ENCODE measurements at places on chromosomes 12 and 14. TPM values are rescaled to one million over a fixed set of nuclear protein-coding genes. Genes with fewer than 3 reads are reported as not detected.

DNA sequence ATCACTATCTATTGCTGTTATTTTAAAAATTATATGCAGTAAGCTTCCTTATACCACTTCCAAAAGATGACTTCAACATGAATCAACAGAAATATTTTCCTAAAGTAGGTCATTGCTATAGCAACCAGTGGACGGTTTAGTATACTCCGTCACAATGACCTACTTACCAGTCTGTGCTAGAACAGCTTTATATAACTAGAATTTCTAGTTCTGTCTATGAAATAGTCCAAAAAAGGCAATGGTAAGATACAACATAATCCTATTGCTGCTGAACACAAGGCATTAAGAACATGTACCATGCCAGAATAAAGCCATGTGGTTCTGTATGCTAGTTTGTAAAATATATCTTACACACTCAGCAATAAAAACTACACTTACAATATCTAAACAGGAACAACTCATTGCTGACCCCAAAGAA lies 40.7 kb upstream of the MTERF2 start:
- peak; percentile 94 for DNase-seq

The CLEC4A gene
- 0.32 TPM for total RNA-seq

DNA sequence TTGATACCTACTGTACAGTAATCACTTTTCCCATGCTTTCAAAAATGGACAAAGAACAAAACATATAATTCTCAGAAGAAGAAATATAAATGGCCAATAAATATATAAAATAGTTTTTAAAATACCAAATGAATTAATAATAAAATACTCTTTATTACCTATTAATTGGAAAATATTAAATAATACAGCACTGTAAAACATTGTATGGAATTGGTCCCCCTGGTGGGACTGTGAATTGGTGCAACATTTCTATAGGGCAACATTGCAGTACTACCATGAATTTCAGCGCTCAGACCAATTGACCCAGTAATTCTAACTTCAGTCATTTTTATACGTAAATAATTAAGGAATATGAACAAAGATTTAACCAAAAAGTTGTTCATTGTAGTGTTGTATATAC lies 162.6 kb downstream of the PELI2 start:
- DNase-seq, result no peak

The KRT85 gene
- not detected for total RNA-seq

GRCh38 chr14:95157048-95157326 lies 342 bp downstream of the DICER1 start:
- DNase-seq, result no peak

The RIPK3 gene
- 0.32 TPM for total RNA-seq

DNA sequence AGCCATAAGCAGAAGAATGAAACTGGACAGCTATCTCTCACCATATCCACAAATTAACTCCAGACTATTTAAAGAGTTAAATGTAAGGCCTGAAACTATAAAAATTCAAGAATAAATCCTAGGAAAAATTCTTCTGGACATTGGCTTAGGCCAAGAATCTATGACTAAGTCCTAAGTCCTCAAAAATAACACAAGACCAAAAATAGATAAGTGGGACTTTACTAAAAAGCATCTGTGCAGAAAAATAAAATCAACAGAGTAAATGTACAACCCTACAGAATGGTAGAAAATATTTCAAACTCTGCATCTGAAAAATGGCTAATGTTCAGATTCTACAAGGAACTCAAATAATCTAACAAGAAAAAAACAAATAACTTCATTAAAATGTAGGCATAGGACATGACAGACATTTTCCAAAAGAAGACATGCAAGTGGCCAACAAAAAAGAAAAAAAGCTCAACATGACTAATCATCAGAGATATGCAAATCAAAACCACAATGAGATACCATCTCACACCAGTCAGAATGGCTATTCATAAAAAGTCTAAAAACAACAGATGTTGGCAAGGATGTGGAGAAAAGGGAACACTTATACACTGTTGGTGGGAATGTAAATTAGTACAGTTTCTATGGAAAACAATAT lies 61.0 kb upstream of the PPFIA2 start:
- DNase-seq, result peak; percentile 45

The TDRD9 gene
- 0.32 TPM for total RNA-seq

GRCh38 chr14:64861916-64862315 lies 17.8 kb downstream of the SPTB start:
- DNase-seq, result no peak

The AVPR1A gene
- total RNA-seq, result not detected

GRCh38 chr12:103751600-103751999 lies 89.4 kb downstream of the NT5DC3 start:
- no peak for DNase-seq

DNA sequence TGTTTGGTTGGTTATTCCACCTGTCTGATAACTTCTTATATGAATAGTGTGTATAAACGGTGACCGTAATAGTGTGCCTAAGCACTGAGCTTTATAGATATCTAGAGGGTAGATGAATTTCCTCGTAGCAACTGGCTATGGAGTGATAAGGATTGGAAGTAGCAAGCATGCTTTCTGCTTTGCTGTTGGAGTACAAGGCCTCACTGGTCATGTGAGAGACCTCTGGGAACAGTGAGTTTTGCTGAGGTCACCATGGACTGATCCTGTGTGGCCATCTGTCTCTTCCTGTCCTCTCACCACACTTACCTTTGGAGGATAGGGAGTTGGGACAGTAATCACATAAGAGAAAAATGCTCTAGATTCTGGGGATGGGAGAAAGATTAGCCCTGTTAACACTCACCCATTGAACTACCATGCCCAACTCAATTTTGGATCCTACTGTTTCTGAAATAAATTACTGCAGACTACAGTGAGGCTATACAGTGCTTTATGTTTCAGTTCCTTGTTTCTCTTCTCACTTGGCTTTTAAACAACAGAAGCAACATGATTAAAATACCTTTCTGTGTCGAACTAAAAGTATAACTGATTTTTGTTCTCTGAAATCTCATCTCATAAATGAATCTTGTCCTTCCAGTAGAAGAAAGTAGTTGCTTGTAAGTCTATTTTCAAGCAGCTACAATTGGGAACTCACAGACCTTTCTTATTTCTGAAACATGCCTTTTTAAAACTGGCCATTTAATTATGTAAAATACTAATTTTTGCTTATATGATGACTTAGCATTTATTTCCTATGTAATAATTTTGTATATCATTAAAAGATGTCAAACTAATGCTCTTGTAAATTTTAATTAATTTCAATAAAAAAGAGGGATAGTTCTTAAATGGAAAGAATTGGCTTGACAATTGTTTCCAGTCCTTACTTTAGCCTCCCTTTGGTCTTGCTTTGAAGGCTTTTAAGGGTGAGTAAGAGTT lies 8.3 kb downstream of the TMX1 start:
- no peak for DNase-seq

GRCh38 chr12:14256555-14257169 lies 108.8 kb upstream of the ATF7IP start:
- DNase-seq, result peak; percentile 90

Data from fibroblast of villous mesenchyme (primary cell).